NB4 (cell line): ENCODE measurements at places on chromosomes 12 and 14.
A peak's percentile ranks its signal among the peaks of the same experiment; 100 is the strongest.

DNA sequence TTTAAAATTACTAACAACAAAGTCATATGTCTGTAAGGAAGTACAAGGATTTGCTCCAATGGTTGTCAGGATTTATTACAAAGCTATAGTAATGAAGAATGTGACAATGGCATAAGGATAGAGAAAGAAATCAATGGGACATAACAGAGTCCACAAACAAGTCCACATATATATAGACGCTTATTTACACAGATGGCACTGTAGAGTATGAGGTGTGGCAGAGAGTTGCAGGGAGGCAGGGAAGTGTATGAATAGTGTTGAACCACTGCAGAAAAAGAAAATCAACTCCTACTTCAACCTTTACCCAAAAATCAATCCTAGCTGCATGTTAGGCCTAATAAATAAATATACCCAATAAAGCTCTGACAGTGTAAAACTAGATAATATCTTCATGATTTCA lies 21.3 kb downstream of the SOS2 start:
- DNase-seq: no peak

- no peak for DNase-seq
These were observed 17.2 kb downstream of the KRT85 start for GRCh38 chr12:52350021-52350620.

- DNase-seq: no peak
These were observed 7.8 kb upstream of the ART4 start for GRCh38 chr12:14850929-14851663.

GRCh38 chr12:21354641-21355040 lies 18.1 kb upstream of the IAPP start:
- no peak for DNase-seq

- DNase-seq: peak; percentile 62
These were observed 21.4 kb upstream of the HECTD1 start for GRCh38 chr14:31229009-31229408.

GRCh38 chr12:54166567-54167499 lies 22.0 kb downstream of the SMUG1 start:
- no peak for DNase-seq
